ENCODE measurements at places on chromosomes 5 and 9.

DNA sequence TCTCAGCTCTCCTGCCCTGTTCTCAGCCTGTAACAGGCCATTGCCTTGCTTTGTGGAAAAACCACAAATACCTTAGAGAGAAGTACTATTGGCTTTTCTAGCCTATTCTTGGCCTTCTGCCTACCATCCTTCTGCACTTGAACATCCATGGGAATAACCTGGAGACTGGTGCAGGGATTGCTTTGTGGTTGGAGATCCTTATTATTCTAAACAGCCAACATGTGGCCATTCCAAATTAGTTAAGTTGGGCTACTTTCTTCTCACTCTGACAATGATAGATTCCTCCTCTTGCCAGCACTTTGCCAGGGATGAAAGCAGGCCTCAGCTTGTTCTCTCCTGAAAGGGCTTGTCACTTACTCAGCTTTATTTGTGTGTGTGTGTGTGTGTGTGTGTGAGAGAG is 240.4 kb downstream of the GLIS3 start:
- DNase-seq = no peak

DNA sequence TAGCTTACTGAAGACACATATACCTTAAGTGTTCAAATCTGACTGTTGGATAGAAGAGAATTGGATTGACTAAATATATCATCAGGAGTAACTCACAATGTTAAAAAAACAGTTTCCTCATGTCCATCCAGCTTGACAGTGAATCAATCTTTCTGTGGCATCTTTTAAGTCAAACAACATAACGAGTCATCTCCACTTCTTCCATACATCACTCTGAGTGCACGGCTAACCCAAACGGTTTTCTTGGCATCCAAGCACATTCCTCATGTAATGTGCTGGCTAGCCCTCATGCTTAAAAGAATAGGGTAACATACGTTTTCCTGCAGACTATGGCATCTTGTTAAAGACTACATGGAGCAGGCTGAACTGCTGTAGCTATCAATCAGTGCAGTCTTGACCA is 291.5 kb upstream of the TRPC7 start:
- no peak for DNase-seq

- no peak for DNase-seq
Measured at GRCh38 chr9:136662326-136662655, 425 bp upstream of the EGFL7 start.

GRCh38 chr9:131121346-131121745 is 4.0 kb upstream of the NUP214 start:
- no peak for DNase-seq

DNA sequence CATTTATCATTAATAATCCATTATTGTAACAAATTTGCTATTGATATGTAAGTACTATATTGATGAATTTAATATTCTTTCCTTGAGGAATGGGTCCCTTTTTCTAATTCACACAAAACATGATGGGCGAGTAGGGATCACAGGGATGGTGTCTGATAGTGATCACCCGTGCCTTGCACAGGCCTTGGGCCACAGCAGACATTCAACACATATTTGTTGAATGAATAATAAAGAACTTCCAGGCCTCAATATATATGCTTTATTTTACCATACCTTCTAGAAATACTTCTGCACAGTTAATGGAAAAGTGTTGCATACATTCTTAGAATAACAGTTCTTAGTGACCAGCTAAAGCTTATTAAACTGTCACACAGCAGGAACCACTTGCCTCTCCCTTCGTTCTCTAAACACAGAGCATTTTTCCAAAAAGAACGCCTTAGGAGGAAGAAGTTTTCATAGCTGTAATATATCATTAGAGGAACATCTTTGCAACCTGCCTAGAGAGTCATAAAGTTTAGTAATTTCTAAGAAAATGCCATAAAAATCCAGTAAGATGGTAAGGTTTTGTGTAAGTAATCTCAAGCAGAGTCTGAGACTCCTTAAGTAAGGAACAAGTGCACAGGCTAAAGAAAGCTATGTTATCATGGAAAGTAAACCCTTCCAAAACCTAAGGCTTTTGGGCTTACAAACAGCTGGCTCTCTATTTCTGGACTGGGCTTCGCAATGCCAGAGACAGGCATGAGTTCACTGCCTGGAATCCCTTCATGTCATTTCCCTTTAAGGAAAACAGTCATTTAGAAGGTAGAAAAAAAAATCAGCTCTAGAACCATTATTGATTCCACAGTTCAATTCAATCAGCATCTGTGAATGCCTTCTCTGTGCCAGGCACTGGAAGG is 17.7 kb downstream of the TTLL11 start:
- no peak for DNase-seq

DNA sequence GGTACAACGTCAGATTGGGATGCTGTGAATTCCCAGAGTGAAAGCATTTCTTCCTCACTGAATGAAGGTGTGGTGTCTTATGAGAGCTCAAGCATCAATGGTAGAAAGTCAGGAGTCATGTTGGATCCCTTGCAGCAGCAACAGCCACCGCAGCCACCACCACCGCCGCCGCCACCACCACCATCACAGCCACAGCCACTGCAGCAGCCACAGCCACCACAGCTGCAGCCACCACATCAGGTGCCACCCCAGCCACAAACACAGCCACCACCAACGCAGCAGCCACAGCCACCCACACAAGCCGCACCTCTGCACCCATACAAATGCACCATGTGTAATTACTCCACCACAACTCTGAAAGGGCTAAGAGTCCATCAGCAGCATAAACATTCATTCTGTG is 62.4 kb downstream of the ZNF462 start:
- DNase-seq = no peak

GRCh38 chr5:154302161-154302560 is 111.6 kb downstream of the GALNT10 start:
- DNase-seq = no peak

GRCh38 chr5:65059681-65060598 is 291.2 kb downstream of the CWC27 start:
- DNase-seq = no peak

DNA sequence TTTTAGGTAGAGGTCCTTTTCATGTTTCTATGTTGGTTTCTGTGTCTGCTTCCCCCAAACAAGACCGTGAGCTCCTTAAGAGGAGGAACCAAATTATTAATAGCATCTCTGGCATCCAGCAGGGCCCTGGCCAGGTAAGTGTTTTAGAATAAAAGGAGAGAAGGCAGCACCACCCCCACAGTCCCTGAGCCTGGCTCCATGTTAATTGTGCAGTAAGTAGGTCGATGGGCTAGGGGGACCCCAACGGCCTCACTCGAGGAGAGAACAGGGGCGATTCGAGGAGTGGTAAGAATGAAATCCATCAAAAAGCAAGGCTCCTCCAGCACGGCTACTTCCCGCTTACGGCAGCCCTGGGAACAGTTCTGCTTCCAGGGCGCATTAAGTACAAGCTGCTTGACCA is 67.0 kb downstream of the GABBR2 start:
- no peak for DNase-seq

- no peak for DNase-seq
Measured at GRCh38 chr5:175805256-175806011, 65.9 kb upstream of the CPLX2 start.

DNA sequence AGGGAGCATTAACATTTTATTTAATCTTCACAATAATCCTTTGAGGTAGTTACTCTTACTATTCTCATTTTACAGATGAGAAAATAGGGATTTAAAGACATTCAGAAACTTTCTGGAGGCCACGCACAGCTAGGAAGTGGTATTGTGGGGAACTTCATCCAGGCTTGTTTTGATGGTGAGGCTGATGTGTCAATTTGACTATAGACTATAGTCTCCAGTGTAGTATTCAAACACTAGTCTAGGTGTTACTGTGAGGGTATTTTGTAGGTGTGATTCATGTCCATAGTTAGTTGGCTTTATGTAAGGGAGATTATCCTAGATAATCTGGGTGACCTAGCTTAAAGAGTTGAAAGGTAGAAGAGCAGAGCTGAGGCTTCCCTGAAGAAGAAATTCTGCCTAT is 54.1 kb upstream of the ELL2 start:
- DNase-seq = no peak

- no peak for DNase-seq
Measured at GRCh38 chr5:173458828-173459609, 130.8 kb upstream of the STC2 start.

- no peak for DNase-seq
Measured at GRCh38 chr9:96875461-96876142, 21.3 kb upstream of the ZNF782 start.

DNA sequence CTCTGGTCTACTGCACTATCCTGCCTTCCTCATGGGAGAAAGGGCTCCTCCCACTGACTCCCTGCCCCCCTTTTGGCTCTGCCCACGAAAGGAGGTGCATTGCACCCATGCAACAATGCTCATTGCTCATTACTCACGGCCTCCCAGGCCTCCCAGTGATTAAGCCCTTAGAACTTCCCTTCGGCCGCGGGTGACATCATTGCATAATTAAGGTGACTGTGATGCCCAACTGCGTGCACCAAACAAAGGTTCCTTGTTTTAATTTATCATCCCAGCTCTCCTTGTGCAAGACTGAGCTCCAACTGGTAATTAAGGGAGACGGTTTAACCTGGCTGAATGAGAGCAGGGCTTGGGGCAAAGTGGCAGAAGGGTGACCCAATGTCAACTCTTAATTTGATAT is 180.4 kb downstream of the GAS1 start:
- DNase-seq = no peak

DNA sequence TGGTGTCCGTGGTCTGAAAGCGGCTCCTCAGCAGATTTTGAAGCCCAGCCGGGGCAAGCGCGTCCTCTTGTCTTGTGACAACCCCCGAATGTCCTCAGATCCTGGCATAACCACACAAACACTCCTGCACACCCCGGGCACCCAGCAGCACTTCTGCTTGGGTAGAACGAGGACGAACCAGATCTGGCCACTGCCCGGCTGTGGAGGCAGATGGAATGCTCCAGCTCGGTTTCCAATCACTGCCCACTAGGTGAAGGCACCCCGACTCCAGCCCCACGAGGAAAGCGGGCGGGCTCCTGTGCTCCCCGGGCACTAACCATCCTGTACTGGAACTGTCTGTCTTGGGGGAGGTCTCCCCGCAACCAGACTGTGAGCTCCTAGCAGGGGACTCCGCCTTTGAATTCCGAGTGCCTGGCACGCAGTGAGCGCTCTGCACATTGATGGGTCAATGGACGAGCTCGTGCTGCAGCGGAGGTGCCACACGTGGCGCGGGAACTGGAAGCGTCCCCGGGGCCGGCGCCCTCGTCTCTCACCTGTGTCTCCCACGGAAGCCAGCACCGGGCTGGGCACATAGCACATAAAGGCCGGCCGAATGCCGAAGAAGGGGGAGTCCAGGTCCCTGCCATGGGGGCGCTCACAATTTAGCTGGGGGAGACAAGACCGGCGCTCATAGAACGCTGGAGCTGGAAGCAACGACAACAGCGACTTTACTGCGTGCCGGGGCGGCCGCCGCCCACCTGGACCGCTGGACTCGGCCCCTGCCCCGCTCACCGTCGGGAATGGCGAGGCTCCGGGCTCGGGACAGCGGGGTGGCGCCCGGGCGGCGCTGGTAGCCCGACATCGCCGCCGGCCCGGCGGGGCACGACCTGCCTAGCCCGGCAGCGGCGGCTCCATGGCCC is 608 bp downstream of the ENTR1 start:
- DNase-seq = no peak

GRCh38 chr9:131748411-131748955 is 8.6 kb upstream of the RAPGEF1 start:
- no peak for DNase-seq

- no peak for DNase-seq
Measured at GRCh38 chr5:17187011-17187785, 30.2 kb upstream of the BASP1 start.

- DNase-seq = no peak
Measured at GRCh38 chr5:51990241-51990640, 607.0 kb downstream of the ISL1 start.

- DNase-seq = no peak
Measured at GRCh38 chr9:71769175-71770161, 1.2 kb upstream of the CEMIP2 start.

- no peak for DNase-seq
Measured at GRCh38 chr5:60843386-60843935, 608 bp downstream of the ELOVL7 start.

DNA sequence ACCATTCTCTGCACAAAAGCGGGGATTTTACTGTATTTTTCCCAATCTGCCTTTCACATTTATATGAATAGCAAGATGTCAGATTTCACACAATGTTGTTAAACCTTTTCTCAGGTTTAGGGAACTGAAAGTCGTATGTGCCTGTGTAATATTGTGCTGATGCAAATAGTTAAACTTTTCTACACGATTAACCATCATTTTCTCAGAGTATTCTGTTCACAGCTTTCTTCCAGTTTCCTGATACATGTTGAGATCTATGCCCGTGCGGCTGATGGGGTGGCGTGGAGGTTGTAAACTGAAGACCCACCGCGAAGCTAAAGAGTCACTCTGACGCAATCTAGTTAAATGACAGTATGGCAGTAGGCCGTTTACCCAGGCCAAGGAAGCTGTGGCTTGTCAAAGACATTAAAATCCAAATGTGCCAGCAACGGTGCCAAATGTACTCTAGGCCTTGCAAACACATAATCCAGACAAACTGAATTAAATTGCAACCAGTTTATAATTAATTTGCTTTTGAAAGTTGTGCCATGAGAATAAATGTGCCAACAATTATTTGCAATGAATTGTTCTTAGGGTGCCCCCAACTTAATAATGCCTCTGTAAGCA is 145.7 kb downstream of the EBF1 start:
- no peak for DNase-seq

DNA sequence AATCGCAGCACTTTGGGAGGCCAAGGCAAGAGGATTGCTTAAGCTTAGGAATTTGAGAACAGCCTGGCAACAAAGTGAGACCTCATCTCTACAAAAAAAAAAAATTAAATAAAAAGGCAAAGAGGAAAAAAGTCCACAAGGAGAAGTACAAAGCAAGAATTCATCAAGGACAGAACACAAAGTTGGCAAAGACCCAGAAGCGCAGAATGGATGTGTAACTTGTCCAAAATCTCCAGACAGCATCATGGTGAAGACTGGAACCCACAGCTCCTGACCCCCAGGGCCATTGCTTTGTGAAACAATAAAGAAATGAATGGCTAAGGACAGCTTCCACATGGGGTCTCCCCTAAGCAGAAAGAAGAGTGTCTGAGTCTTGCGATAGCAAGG is 7.8 kb downstream of the HSD17B3 start:
- DNase-seq = no peak

- DNase-seq = no peak
Measured at GRCh38 chr5:81922854-81923279, 49.0 kb upstream of the ATG10 start.

- DNase-seq = no peak
Measured at GRCh38 chr9:33288828-33289483, 1.4 kb upstream of the NFX1 start.

DNA sequence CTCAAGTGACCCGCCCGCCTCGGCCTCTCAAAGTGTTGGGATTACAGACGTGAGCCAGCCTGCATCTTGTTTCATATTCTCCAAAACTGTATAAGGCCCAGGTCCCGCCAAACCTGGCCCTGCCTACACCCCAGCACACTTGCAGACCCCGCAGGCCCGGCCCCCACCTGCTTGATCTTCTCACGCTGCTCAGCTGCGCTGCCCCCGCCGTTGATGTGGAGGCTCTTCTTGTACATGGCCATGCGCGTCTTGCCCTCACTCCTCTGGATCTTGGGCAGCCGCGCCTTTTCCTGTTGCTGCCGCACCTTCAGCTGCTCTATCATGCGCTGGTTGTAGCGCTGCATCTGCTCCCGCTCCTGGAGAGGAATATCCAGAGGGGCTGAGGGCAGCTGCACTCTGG is 49.0 kb upstream of the FBXW11 start:
- no peak for DNase-seq

- DNase-seq = no peak
Measured at GRCh38 chr5:30768056-30768690, 425.3 kb upstream of the CDH6 start.

- DNase-seq = no peak
Measured at GRCh38 chr5:68435611-68436010, 220.1 kb downstream of the PIK3R1 start.

GRCh38 chr9:101299901-101300300 is 84.9 kb downstream of the BAAT start:
- DNase-seq = no peak
